ENCODE measurements at places on chromosomes 7 and 10.

- DNase-seq: no peak
Observed at GRCh38 chr10:56068473-56069263, 292.4 kb downstream of the ZWINT start.

GRCh38 chr7:105827151-105827875 lies 49.1 kb downstream of the ATXN7L1 start:
- DNase-seq: no peak

DNA sequence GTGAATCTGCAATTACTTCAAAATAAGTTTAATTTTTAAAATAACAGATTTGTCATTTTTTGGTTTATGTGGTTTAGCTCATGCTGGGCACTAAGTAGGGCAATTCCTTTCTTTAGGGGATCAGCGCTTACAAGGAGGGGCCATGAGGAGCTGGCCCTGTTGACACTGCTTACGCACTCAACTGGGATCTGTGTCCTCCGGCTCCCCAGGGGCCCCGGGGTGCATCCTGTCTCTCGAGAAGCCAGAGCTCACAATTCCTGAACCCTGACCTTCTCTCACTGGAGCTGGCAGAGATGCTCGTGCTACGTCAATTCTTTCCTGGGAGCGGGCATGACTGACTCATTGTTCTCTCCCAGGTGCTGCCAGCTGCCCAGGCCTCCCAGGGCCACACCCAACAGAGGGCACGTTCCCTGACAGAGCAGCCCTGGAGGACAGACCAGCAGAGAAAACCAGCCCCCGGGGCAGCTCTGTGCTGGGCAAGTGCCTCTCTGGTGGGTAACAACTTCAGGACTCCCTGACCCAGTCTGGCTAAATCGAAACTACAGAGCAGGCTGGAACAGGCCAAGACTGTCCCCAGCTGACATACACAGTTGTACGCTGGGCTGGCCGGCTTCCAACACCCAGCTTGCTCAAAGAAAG lies 36.8 kb downstream of the CTBP2 start:
- DNase-seq: peak; percentile 88

DNA sequence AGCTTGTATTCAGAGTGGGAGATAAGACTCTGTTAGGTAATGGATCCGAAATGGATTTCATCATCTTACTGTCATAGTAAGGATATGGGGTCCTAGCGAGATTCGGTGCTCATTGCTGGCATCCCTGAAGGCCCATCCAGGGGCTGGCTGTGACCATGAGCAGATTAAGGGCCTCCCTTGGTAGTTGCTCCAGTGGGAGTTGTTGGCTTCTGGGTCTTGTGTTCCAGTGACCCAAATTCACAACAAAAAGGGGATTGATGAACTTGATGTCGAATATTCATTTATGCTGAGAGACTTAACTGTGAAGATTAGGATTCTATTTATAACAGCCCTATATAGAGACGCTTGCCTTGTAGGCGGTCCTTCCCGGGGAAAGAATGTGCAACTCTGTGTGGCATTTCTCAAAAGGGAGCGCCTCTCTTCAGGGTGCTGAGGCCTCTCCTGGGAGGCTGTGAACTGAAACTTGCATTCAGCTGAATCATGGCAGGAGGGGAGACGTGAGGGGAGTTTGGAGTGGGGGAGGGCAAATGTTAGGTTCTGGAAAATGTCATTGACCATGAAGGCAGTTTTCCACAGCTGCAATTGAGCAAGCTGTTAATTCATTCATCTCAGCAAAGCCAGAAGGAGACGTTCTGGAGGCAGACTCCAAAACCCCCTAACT lies 233.1 kb upstream of the FZD8 start:
- DNase-seq: no peak

DNA sequence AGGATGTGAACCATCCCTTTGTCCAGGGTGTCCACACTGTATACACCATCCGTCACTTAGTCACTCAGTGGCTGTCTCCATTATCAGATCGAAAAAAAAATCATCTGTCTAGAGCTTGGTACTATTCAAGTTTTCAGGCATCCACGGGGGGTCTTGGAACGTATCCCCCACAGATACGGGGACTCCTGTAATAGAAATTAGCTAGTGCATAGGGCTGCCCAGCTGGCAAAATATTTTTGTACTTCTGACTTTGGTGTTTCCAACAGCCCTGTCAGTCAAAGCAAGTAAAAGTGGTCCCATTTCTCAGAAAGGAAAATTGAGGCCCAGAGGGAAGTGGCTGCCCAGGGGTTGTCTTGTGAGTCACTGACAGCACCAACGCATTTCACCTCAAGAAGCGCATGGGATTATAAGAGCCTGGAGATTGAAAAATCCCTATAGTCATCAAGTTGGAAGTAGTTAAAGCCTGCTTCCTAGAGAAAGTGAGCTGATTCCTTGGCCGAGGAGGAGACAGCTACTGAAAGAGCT lies 52.1 kb upstream of the SLC29A3 start:
- DNase-seq: no peak

GRCh38 chr7:47380325-47381133 lies 201.4 kb downstream of the TNS3 start:
- DNase-seq: peak; percentile 54

DNA sequence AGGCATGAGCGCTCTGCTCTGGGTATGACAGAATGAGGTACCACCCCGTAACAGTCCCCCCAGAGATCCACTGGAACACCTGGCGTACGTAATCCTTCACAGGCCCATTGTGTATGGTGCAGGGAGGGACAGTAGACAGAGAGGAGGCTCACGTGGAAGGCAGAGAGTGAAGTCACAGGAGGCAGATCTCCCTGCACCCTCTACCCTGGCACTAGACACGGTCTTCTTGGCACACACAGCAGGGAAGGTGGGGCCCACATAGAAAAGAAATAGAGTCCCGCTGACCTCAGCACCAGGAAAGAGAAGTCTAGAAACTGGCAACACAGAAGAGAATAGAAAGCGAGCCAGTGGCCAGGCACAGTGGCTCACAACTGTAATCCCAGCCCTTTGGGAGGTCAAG lies 51.9 kb downstream of the SLC29A4 start:
- no peak for DNase-seq

DNA sequence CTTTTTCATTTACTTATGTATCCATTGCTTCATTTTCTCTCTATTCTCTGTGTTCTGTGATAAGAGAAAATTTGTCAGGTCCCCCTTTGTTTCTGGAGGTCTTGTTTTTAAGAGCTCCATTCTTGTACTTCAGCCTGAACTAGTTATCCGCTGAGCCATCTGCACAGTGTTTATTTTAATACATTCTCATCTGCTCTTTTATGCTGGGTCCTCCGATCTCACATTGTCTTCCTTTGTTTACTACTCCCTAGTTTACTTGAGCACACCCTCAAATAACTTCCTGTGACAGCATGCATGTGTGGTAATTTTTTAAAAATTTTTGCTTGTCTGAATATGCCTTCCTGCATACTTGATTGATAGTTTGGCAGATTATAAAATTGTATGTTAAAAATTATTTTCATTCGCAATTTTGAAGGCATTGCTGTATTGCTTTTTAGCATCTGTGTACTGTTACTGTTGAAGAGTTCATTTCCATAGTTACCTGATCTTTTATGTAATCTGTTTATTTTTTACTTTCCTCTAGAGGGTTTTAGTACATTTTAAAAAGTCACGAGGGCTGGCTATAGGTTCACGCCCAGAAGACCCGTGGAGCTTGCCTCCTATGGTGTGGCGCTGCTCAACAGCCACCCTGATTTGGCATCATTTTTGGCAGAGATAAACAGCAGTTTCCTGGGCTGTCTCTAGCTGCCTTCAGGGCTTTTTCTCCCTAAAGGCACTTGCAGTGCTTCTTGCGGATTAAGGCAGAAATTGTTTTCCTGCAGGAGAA lies 31.9 kb downstream of the RSBN1L start:
- no peak for DNase-seq

- DNase-seq: no peak
Observed at GRCh38 chr10:637771-638195, 51.7 kb downstream of the DIP2C start.

- DNase-seq: no peak
Observed at GRCh38 chr10:126391192-126391885, 3.1 kb upstream of the ADAM12 start.

- no peak for DNase-seq
Observed at GRCh38 chr10:129467359-129468064, 471 bp downstream of the MGMT start.

DNA sequence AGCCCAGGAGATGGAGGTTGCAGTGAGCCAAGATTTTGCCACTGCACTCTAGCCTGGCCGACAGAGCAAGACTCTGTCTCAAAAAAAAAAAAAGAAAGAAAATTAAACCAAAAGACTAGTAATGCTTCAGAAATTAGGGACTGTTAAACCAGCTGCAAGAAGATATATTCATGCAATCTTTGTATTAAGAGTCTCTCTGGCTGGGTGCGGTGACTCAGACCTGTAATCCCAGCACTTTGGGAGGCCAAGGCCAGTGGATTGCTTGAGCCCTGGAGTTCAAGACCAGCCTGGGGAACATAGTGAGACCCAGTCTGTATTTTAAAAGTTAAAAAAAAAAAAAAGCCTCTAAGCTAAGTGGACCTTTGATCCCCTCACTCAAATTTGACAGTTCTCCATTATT lies 2.5 kb upstream of the HNRNPF start:
- no peak for DNase-seq

DNA sequence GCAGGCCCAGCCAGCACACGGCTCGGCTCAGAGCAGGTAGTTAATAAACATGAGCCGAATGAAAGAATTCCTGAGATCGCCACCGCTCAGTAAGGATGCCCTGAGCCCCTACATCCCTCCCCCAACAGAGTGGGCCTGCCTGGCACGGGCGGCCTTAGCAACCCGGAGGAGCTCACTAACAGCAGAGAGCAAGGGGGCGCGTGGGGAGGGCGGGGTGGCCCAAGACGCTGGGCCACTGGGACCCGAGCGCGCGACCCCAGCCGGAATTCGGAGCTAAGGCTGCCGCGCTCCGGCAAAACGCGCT lies 403 bp upstream of the ENO4 start:
- no peak for DNase-seq

- DNase-seq: no peak
Observed at GRCh38 chr10:22624287-22624738, 90.1 kb downstream of the PIP4K2A start.

DNA sequence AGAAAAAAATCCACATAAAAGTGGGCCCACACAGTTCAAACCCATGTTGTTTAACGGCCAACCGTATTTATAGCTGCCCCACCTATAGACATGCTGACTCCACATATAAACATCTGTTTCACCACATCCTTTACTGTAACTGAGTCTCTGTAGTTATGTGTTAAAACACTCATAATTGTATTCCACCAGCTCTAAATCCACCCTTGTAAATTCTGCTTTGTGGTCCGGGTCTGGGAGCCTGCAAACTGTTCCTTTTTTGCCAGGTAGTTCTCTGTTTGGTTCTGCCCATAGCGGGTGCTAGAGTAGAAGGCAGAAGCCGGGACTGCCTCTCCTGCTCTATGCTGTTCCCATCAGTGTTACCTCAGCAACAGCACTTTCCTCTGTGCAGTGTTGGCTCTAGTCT lies 20.2 kb upstream of the FHIP2A start:
- no peak for DNase-seq

GRCh38 chr10:85791818-85792532 lies 574.6 kb downstream of the GRID1 start:
- DNase-seq: peak; percentile 6

GRCh38 chr7:97620495-97620894 lies 111.4 kb upstream of the TAC1 start:
- no peak for DNase-seq

GRCh38 chr7:36923943-36924436 lies 199.7 kb upstream of the AOAH start:
- no peak for DNase-seq

- no peak for DNase-seq
Observed at GRCh38 chr10:44044549-44044948, 340.3 kb downstream of the CXCL12 start.

DNA sequence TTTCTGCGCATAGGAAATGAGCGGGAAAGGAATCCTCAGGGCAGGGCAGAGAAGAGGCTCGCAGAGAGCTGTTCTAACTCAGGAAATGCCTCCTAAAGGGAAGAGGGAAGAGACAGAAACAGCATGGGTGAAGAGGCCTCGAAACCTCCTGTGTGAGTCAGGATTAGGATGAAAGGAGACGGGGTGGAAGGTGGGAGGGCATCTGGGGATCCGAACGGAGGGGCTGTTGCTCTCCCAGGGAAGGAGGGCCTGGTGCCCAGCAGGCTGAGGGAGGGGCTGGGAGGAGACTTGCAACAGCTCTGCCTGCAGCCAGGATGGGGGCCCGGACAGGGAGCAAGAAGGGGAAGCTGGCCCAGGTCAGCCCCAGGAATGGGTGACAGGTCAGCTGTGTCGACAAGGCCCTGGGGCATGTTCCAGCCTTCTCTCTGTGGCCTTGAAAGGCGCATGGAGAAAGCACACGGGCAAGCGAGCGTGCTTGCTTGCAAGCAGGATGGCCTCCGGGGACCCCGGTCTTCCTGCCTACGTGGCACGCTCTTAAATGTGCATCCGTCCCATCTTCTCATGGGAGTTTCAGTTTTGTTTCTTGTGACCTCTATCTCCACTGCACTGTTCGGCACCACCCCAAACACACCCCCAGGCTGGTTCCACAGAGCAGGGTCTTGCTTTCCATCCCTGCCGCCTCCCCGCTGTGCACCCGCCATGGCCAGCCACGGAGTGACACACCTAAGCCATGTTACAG lies 63.5 kb downstream of the HIPK2 start:
- no peak for DNase-seq

GRCh38 chr10:16964576-16965343 lies 147.5 kb upstream of the RSU1 start:
- no peak for DNase-seq

- no peak for DNase-seq
Observed at GRCh38 chr10:116657863-116658551, 37.3 kb downstream of the PNLIPRP2 start.

- DNase-seq: no peak
Observed at GRCh38 chr7:122412883-122413282, 108.3 kb upstream of the FEZF1 start.

DNA sequence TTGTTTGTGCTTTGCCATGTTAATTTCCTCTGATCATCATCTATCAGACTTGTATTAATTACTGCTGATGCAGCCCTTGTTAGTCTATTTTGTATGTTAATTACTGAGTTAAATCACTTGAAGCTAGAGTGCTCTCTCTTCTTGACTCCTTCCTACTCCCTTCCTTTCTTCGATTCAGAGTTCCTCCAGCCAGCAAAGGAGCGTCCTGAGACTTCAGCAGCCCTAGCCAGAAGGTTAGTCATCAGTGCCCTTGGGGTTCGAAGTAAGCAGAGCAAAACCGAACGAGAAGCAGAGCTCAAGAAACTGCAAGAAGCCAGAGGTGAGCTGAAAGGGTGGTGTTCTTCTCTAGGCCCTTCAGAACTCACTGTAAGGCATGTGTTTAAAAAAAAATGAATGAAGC lies 32.1 kb downstream of the LOXL4 start:
- DNase-seq: no peak

DNA sequence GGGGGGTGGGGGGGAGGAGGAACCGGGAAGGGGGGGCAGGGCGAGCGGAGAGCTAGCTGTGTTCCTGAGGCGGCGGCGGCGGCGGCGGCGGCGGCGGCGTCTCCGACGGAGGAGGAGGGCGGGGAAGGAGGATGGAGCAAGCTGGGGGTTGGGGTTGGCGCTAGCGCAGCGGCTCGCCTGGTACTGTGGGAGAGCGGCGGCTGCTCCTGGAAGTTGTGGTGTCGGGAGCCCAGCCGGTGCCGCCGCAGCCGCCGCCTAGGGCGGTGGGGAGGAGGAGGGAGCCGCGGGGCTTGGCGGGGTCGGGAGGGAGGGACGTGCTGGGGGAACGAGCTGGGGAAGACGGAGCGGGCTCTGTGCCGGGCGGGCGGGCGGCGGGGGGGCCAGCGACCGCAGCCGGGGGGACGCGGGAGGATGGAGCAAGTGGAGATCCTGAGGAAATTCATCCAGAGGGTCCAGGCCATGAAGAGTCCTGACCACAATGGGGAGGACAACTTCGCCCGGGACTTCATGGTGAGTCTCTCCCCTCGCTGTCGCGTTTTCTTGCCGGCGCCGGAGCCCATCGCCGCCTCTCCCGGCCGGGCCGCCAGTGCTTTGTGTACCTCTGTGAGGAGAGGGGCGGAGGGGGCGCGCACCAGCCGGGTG lies at the start of gene PTPN12:
TSS of gene PTPN12 (plus strand) at position 160 of the 642 bp plus-strand sequence. CDS start at position 412, 252 bp downstream.
- peak; percentile 16 for DNase-seq
